ENCODE measurements at places on chromosomes 4 and X.
A peak's percentile ranks its signal among the peaks of the same experiment; 100 is the strongest.

- DNase-seq: no peak
Observed at GRCh38 chr4:102511830-102512605, 10.9 kb downstream of the NFKB1 start.

DNA sequence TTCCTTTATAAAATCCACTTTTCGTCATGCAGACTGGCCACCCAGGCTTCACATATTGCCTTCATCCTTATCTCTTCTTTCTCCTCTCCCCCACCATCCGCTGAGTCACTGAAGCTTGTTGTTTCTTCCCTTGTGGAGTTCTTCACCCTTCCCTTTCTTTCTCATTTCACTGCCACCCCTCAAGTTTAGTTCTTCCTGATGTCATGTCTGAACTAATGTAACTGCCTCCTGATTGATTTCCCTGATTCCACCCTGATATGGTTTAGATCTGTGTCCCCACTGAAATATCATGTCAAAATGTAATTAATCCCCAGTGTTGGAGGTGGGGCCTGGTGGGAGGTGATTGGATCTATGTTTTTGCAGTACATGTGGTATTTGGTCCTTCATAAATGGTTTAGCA lies 151.4 kb downstream of the CPEB2 start:
- DNase-seq: no peak

GRCh38 chr4:148094149-148094548 lies 348.1 kb downstream of the NR3C2 start:
- no peak for DNase-seq

DNA sequence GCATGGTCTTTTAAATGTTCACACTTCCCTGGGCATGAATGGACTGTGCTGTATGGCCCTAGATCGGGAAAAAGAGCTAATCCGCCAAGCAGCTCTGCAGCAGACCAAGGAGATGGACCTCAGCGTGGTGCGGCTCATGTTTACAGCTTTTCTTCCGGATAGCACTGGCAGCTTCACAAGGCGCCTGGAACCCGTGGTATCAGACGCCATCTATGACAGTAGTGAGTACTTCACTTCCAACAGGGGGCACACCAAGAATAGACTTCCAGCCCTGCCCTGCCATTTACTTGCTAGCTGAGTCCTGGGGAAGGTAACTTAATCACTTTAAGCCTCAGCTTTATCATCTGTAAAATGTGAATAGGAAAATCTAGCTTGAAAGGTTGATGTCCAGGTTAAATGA lies 77.7 kb downstream of the NFKB1 start:
- peak; percentile 28 for DNase-seq

DNA sequence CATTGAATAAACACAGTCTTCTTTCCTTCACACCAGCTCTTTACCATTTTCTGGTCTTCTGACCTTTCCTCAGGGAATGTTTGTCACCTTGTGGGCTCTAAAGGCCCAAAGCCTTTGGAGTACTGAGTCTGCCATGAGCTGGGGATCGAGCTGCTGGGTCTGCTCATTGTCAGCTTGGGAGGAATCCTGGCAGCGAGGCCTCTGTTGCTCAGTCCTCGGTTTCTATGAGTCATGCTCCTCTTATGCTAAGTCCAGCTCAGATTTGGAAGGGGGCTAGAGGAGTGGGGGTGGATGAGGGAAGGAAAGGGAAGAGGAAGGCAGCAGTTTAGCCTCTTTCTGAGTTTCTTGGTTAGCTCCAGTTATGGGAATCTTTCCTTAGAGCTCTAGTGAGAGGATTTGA lies 31.1 kb downstream of the NHSL2 start:
- DNase-seq: no peak

GRCh38 chr4:8241895-8242696 lies 27.5 kb upstream of the HTRA3 start:
- peak; percentile 60 for DNase-seq

- DNase-seq: no peak
Observed at GRCh38 chr4:76867880-76868655, 29.9 kb downstream of the SOWAHB start.

GRCh38 chr4:105951198-105951597 lies 55.9 kb downstream of the NPNT start:
- DNase-seq: no peak

GRCh38 chr4:8326206-8326605 lies 56.7 kb downstream of the HTRA3 start:
- no peak for DNase-seq

DNA sequence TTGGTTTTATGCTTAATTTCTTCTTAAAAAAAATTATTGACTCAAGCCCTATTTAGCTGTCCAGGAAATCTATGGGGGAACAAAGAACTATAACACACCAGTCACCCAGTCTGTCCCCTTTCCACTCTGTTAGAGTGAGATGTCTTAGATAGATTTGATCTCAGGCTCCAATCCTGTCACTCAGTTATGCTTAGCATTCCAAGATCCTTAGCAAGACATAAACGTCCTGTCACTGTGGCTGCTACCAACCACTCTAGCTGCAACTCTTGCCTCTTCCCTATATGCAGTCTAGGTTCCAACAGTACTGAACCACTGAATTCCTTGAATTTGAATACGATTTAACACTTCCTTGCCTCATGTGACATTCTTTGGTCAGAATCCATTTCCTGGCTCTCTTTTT lies 241.9 kb upstream of the NWD2 start:
- DNase-seq: no peak

GRCh38 chr4:114694770-114695169 lies 96.2 kb downstream of the UGT8 start:
- peak; percentile 7 for DNase-seq

DNA sequence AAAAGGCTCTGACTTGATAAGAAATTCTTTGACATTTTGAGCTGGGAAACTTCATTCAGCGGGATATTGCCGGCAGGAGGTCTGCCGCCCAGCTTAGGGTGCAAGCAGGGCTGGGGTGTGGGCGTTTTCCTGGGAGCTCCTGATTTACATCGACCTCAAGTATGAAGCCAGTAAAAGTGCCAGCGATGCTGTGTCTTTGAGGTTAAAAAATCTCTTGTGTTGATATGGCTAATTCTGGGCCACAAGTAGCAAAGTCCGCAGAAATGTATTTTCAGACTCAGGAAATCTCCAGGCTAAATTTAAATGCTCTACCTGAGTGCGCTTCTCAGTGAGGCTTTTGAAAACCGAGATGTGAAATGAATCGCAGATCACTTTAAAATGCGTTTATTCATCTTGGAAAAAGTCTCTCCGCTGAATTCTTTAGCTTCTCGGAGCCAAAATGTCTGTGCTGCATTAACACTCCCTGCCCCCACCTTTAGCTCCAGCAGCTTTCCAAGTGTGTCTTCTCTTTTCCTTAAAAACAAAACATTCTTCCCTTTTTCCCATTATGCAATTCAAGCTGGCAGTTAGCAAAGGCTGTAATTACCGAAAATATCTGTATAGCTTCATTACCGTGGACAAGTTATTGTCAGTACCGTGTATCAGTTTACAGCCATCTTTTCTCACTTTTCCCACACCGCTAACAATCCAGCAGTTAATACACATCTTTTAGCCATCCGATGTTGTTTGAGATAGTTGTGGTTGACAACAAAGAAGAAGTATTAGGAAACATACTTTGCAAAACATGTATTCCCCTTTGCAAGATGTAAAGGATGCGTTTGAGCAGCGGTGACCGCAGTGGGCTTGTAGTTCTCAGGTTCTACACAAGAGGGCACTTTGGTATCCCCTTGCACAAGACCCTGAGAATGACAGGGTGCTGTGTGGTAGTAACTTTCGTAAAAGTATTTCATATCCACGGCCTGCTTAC lies 136.0 kb upstream of the STX18 start:
- DNase-seq: no peak

- no peak for DNase-seq
Observed at GRCh38 chr4:187256897-187257296, 533.2 kb upstream of the FAT1 start.

GRCh38 chr4:29405116-29405515 lies 1315.1 kb upstream of the PCDH7 start:
- DNase-seq: no peak
